Stimulated activated CD4-positive, alpha-beta T cell treated with anti-CD3 and anti-CD28 coated beads, Interleukin-1b, Interleukin-23, amount 100 ng/mL, for 48 hours (primary cell): ENCODE measurements at places on chromosomes 5 and 9.

GRCh38 chr9:72193478-72193881, 44.2 kb downstream of the GDA start:
- no peak for DNase-seq

- no peak for DNase-seq
Measured at GRCh38 chr9:133505186-133505830, 19.5 kb downstream of the MYMK start.

GRCh38 chr9:3888497-3888858, 362.7 kb upstream of the RFX3 start:
- DNase-seq = no peak

- DNase-seq = no peak
Measured at GRCh38 chr5:53438486-53439472, 41.6 kb upstream of the FST start.

- DNase-seq = no peak
Measured at GRCh38 chr5:174090129-174090528, 44.6 kb downstream of the NSG2 start.

- no peak for DNase-seq
Measured at GRCh38 chr5:96961053-96961452, 25.2 kb downstream of the LNPEP start.

GRCh38 chr5:54062958-54063357, 247.4 kb downstream of the ARL15 start:
- no peak for DNase-seq

- no peak for DNase-seq
Measured at GRCh38 chr5:115875447-115875846, 33.7 kb downstream of the AP3S1 start.

DNA sequence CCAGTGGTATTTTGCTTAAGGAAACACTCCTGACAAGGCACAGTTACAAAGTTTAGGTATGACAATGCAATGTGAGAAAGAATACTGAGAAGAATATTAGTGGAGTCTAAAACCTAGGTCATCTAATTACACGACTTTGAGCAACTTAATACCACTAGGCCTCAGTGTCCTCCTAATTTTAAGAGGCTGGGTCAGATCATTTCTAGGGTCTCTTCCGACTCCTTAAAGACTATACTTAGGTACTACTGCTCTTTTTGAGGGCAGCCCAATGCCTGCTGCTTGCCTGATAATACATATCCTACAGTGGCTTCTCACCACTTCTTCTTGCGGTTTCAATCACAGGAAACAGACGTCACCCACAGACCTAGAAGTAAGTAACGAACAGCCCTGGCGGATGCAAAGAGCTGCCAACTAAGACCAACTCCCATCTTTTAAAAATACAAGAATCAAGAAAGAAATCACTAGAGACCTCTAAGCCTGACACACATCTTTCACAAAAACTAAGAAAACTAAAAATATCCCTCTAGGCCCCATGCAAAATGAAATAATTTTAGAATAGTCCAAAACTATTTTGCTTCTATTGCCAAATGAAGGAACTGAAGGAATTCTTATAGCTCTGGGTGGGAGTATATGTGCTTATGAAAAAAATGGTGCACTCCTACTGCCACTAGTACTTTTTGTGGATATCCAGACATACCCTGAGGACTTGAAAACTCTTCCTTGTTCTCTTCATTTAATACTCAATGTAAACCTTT, 13.1 kb downstream of the DIAPH1 start:
- DNase-seq = peak; percentile 69

DNA sequence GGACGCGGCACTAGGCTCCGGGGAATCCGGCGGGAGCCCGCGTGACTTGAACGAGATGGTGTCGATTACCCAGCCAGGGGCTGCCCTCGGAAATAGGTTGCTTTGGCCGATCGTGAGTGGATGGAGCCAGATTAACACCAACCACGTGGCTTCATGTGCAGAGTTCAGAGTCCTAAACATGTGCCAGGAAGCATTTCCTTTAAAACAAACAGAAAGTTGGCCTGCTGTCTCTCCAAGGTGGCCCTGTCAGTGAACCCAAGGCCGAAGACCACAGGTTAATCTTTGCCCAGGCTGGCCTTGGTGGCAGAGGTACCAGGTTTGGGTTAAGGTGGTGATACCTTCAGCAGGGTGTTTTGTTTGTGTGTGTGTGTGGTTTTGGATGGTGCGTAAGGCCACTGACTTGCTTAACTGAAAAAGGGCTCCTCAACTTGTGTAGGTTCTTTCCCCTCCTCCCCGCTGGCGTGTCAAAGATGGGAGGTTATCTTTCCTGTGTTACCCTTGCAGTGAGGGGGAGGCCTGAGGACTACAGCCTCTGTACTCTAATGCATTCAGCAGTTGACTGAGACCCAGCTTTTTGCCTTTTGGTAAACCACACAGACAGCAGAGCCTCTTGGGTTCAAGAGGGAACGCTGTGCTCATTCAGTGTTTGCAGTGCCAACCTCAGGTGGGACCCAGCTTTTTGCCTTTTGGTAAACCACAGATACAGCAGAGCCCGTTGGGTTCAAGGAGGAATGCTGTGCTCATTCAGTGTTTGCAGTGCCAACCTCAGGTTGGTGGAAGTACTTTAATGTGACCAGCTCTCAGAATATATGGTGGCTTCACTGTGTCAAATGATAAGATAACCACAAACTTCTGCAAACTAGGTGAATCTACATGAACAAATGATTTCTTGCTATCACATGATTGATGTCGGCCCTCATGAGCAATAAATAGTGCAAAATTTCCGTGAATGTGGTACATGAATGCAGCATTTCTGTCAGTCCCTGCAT, 1.4 kb downstream of the IQGAP2 start:
- DNase-seq = peak; percentile 80

DNA sequence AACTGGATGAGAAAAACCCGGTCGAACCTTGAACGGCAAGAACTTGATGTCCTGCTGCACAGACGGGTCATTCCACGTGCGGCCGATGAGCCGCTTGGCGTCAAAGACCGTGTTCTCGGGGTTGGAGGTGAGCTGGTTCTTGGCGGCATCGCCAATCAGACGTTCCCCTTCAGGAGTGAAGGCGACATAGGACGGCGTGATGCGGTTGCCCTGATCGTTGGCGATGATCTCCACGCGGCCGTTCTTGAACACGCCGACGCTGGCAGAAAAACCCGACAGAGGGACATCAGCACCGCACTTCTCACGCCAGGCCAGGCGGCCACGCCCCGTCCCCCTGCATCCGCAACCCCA, 519 bp downstream of the HSPA5 start:
- DNase-seq = peak; percentile 44

GRCh38 chr5:174172152-174172551, 126.6 kb downstream of the NSG2 start:
- no peak for DNase-seq

- DNase-seq = peak; percentile 49
Measured at GRCh38 chr5:140145818-140146522, 20.2 kb downstream of the IGIP start.

GRCh38 chr5:68749631-68750030, 344.2 kb upstream of the SLC30A5 start:
- DNase-seq = no peak

DNA sequence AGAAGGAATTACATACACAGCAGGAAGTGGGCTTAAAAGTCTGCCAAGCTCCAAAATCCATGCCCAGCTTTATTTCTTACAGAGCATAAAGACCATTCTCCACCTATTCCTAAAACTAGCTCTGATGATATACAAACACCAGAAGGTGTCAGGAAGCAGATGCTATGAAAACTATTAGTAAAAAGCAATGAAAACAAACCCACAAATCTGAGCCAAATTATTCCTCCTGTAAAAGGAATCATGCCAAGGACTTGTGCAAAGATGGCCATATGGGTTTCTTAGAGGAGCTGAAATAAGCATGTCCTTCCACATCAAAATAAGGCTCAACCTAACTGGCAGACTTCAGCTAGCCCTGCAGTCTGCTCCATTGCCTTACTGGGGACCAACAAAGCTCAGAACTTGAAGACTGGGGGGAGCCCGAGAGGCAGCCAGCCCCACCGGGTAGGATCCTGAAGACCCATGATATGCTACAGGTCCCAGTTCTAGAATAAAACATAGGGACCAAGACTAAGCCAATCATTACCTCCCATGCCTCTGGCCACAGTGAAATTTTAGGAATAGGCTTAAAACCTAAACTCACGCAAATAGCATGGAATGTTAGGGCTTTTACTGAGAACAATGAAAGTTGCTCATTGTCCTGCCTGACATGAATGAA, 42.8 kb upstream of the GABRP start:
- DNase-seq = no peak

DNA sequence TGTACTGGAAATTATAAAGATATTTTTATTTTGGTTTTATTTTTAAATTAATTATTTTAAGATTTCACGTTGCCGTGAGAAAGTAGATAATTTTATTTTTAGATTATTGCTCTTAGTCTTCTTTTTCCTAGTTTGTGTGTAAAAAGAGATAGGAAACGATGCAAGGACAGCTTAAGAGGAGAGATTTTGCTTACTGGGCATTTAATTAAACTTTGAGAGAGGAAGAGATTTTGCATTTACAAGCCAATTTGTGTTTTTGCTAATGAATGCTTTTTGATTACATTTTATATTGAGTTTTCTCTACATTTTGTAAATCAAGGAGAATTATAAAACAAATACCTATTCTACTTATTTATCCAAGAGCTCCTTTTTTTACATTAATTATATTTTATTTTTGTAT, 64.0 kb downstream of the ARHGEF28 start:
- DNase-seq = no peak
